RPMI7951 (cell line): ENCODE measurements at places on chromosomes 2 and 18. TPM values are rescaled to one million over a fixed set of nuclear protein-coding genes. Genes with fewer than 3 reads are reported as not detected.

DNA sequence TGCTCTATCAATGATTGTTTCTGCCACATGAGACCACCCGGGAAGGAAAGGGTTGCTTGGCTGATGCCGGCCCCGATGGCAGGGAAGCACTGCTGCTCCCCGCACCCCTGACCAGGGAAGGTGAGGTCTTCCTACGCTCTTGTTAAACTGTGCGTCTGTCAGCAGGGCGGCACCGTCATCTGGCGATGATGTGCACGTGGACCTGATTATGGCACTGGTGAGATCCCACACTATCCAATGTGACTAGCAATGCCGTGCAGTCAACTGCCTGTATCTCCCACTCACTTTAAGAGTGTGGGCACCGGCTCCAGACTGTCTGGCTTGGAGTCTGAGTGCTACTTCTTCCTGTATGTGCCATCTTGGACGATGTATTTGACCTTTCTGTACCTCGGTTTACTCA is 209.2 kb downstream of the MYT1L start:
- no peak for DNase-seq

DNA sequence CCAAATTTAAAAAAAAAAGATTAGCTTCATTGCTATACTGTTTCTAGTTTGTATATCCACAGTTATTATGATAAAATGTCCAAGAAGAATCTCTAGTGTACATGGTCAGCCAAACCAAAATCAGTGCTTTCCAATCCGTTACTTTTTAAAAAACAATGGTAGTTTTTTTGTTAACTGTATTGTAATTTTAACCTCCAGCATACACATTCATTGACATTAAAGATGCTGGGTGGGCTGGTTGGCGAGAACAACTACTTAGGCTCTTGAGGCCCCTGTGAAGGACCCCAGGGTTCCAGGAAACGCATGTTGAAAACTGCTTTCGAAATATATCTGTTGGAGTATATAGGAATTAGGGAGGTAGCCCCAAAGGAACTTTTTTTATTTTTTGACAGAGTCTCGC is 107.3 kb upstream of the RASGRP3 start:
- DNase-seq, result no peak

The RBM43 gene
- 4.4 and 5.6 TPM in 2 replicates for total RNA-seq

The NCKAP5 gene
- total RNA-seq, result 0.49 and 1.1 TPM in 2 replicates

GRCh38 chr2:5749347-5749746 is 57.2 kb downstream of the SOX11 start:
- DNase-seq, result no peak

- no peak for DNase-seq
Measured at GRCh38 chr2:133788386-133788785, 220.1 kb upstream of the NCKAP5 start.

The SCYGR8 gene
- not detected in 2 replicates for total RNA-seq

GRCh38 chr2:168245074-168245825 is 2.1 kb downstream of the STK39 start:
- no peak for DNase-seq

GRCh38 chr2:163610817-163611556 is 124.8 kb downstream of the FIGN start:
- no peak for DNase-seq

- DNase-seq, result no peak
Measured at GRCh38 chr18:3051718-3052410, 38.9 kb upstream of the LPIN2 start.

The HOXD8 gene
- 11.7 and 16.1 TPM in 2 replicates for total RNA-seq

- no peak for DNase-seq
Measured at GRCh38 chr2:126894585-126895182, 4.0 kb upstream of the TEX51 start.

DNA sequence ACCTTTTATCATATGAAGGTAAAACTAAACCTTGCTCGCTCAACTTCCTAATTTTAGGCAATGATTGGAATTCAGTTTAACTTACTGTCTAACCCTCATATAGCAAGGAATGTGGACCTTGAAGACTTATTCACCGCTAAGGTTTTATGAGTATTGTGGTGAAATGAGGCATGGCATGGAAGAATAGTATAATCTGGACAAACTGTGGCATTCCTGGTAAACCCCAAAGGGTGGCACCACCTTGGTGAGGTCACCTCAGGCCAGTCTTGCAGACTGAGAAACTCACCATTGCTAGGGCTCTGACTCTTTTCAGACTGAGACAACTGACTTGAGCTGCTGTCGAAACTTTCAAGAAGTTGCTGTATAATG is 51.1 kb upstream of the EHBP1 start:
- DNase-seq, result no peak

DNA sequence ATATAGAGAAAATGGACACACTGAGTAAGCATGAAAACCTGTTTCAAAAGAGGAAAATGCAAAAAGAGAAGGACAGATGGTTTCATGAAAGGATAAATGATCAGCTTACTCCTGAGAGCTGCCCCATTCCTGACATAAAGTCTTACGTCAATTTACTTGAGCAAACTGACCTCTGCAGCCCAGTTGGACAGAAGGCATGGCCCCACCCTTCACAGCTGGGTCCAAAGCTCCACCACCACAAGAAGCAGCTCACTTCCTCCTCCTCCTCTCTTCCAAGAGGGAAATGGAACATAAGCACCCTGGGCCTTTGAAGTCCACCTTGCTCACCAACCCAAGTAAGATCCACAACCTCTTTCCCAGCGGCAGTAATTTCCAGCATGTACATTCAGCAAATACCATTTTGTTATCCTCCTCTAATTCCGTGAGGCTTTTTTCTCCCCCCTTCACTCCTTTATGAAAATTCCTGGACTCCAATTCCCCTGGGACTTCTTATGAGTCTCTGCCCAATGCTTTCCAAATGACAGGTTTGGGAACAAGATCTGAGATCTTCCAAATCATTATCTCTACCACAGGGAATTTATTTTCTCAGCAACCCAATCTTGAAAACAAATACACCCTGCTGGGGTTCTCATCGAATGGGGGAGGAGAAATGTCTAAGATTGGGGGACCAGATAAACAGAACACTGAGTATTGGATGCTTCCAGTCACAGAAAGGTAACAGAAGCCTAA is 10.1 kb downstream of the COL4A4 start:
- no peak for DNase-seq

GRCh38 chr2:145753966-145754365 is 1234.0 kb upstream of the ZEB2 start:
- DNase-seq, result no peak

DNA sequence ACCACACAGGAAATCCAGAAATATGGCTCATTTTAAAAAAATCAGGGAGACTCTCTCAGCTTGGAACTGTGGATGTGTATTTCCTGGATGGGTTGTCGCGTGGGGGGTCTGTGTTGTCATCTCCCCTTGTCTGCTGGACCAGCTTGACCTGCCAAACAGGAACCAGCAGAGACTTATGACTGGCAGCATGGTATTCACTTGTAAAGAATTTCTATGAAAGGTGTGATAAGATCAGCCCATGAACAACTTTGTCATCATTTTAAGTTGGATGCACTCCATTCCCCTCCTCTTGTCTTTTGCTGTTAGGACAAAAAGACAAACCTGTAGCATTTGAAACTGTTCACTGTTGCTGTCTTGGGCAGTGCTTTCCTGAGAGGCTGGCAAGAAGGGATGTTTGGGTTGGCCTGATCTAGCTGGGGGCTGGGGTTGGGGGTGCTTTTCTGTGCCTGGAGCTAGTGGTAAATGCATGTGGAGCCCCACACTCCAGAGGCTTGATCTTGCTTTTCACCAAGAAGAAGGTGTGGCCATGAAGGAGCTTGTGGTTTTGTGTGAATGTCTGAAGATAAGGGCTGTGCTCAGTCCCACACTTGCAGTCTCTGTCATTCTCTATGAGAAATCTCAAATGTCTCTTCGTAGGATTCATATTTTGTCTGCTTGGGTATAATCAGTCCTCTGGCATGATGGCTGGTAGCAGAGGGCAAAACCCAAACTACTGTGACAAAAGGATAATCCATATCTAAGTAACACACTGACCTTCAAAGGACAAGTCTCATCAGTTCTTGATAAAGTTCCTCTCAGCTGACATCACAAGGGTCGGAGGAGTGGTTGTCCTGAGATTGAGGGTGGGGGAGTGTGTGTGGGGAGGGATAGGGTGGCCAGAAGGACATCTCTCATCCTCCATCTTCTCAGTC is 39.0 kb downstream of the RALB start:
- DNase-seq, result peak; percentile 70

DNA sequence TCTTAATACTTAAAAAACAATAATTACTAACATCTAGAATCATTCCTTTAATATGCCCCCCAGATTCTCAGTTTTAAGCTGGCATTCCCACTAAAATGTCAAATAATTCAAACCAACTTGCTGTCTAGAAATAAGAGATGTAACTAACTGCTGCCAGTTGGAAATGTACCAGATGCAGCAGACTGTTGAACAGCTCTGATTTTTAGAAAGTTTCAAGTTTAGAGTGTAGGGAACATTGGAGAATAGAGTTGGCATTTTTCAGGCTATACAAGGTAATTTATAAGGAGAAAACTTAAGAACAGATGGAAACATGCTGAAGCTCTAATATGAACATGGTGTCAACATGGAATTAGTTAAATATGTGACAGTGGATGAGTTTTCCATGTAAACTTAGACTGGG is 101.4 kb downstream of the PTRHD1 start:
- no peak for DNase-seq

DNA sequence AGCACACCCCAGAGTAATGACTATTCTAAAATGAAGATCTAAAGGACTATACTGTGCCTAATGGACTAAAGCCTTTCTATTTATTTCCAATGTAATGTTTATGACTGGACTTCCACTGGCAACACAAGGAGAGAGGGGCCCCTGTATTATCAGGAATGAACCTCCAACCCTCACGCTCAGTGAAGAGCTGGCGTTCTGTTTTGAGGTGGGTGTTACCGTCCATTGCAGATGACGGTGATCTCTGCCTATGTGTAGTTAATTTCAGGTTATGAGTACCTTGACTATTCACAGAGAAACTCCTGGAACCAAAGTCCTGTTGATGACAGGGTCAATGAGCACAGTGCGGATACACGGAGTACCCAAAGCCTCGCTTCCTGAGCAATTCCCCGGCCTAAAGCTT is 85.4 kb downstream of the MEP1B start:
- DNase-seq, result no peak

DNA sequence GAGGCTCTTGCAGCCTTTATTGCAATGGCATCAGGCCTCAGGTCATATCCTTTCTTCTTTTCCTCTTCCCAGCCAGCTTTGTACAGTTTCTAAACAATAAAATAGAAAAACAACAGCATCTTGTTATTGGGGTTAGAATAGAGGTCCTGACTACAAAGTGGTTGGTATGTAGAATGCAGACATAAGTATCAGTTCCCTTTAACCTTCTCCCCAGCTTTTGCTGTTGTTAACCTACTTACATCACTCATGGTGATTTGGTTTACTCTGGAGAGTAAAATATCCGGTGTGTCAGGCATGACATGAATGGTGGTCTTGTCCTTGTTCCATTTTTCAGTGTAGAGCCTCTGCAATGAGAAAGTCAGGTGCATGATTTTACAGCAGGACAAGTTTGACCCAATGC is 69.8 kb downstream of the NEB start:
- no peak for DNase-seq

DNA sequence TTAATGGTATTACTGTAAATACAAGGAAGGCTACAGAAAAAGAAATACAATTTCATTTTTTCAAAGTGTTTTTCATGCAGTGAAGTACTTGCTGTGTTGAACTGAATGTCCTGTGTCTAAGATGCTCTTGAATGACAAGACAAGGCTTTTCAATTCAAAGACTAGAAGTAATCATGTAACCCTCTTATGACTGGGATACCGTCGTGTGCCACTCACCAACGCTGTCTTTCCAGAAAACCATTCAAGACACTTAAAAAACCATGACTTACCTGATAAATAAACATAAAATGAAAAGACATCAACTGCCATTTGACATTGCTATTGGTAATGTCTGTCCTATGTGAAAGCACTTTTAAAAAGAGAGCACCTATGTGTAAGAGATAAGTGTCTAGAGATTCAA is 183.1 kb upstream of the DPP10 start:
- no peak for DNase-seq

The ANKRD30BL gene
- total RNA-seq, result not detected in 2 replicates

DNA sequence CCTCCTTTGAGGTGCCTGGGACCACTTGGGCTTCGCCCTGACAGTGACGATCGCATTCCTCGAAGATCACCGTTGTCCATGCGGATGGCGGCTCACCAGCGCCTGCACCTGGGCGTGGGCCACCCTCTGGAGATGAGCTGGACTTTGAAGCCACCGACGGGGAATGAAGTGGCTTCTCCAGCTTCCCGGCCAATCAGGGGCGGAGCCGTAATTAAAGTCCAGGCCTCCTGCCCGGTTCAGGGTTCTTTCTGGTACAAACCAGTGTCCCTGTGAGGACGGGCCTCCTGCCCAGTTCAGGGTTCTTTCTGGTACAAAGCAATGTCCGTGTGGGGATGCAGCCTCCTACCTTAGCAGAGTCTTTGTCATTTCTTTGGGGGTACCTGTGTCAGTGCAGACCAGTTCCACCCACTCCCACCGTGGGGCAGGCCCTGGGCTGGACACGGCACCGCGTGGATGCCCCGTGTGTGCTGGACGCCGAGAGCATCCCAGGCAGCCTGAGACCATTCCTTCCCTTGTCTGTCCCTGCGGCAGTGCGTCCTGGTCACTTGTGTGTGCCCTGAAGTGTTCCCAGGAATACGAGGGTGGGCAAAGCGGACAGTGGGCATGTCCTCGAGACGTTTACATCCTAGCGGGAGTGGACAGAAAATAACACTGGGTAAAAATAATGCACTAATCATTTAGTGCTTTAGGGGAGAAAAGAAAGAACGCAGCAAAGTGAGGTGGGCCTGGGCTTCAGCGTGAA is 55.0 kb downstream of the KCNG2 start:
- DNase-seq, result no peak

The NAB1 gene
- total RNA-seq, result 47.0 and 51.7 TPM in 2 replicates

DNA sequence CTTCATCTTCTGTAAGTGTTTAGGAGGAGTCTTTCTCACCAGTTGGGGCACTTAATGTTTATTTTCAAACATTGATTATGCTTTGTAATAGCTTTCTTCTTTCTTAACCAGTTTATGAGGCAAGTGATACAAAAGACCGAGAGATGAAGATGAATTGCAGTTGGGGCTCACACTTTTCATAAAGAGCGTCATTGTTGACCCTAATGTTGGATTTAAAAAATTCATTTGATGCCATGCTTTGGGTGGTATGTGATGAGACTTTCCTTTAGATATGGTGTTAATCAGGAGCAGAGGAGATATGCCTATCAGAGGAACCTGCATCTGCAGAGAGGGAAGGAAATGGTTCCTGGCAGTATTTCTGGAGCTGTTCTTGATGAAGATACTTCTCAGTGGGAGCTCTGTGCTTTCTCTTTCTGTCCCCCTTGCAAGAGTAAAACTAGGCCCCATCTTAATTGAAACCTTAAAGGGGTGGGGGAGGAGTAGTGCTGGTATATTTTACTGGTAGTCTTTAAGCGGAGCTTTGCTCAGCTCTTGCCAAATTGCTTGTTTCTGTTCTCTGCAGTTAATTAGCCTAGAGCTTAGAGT is 2.3 kb downstream of the EML4 start:
- DNase-seq, result peak; percentile 16

DNA sequence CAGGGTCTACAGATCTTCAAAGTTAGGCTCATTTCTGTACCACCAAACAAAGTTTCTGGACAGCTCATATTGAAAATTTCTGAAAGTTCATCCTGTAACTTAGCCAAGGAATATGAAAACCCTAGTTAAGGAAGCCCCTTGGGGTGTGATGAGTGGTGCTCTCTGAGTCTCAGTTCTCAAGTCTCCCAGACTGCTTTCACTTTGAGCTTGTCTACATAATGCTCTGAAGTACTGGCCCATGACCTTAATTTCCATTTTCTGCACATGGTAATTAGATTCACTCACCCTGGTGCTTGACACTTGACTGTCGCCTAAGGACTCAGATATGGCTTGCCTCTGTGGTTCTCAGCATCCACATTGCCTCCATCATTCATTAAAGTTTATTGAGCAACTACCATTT is 51.7 kb upstream of the SATB2 start:
- no peak for DNase-seq
